ENCODE measurements at places on chromosomes 5 and 9.

GRCh38 chr5:63245271-63245670 lies 666.7 kb downstream of the LRRC70 start:
- no peak for DNase-seq

- no peak for DNase-seq
Observed at GRCh38 chr9:81083854-81084512, 605.4 kb downstream of the TLE1 start.

GRCh38 chr5:26791433-26791832 lies 247.0 kb downstream of the CDH9 start:
- no peak for DNase-seq

- DNase-seq = no peak
Observed at GRCh38 chr5:151255621-151256286, 2.8 kb downstream of the GM2A start.

DNA sequence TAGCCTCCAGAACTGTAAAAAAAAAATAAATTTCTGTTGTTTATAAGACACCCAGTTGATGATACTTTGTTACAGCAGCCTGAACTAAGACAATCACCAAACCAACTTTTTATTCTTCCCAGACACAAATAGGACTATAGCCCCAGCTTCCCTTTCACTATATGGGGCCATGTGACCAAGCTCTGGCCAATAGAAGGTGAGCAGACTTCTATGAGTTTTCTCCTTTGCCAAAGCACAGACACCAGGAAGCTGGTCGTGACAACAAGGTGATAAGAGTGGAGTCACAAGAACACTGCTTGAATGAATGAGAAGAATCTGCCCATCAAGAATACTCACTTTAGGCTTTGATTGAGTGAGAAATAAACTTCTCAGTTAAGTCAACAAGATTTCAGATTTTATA lies 217.7 kb downstream of the DEPDC1B start:
- no peak for DNase-seq

GRCh38 chr5:32833127-32833526 lies 122.0 kb downstream of the NPR3 start:
- no peak for DNase-seq

- no peak for DNase-seq
Observed at GRCh38 chr9:113215132-113215531, 5.9 kb downstream of the FKBP15 start.

DNA sequence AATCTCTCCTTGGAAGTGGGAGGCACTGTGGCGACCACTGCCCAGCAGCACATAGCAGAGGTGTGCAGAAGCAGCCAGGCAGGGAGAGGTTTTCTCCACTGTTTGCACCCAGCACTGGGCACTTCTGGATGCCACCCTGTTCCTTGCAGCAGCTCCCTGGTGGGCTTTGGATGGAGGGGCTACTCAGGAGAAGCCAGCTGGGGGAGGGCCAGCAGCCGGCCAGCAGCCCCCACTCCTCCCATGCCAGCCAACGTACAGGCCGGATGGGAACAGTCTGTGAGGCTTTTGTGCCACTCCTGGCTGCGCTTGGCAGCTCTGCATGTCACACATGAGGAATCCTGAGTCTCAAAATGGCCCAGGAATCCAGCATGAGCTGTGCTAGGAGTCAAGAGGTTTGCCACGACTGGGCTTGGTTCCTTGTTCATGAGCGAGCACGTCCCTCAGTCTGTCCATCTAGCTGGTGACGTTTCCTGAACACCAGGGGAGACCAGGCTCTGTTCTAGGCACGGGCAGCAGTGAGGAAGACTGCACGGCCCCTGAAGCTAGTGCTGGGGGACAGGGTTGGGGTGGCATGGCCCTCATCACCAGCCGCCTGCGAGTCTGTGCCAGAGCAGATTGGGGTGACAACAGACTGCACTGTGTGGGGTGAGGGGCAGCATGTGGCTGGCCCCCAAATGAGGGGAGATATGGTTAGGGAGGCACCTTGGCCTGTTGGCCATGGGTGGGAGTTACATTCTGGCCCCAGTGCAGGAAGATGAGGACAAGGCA lies 10.1 kb downstream of the PHF2 start:
- no peak for DNase-seq

DNA sequence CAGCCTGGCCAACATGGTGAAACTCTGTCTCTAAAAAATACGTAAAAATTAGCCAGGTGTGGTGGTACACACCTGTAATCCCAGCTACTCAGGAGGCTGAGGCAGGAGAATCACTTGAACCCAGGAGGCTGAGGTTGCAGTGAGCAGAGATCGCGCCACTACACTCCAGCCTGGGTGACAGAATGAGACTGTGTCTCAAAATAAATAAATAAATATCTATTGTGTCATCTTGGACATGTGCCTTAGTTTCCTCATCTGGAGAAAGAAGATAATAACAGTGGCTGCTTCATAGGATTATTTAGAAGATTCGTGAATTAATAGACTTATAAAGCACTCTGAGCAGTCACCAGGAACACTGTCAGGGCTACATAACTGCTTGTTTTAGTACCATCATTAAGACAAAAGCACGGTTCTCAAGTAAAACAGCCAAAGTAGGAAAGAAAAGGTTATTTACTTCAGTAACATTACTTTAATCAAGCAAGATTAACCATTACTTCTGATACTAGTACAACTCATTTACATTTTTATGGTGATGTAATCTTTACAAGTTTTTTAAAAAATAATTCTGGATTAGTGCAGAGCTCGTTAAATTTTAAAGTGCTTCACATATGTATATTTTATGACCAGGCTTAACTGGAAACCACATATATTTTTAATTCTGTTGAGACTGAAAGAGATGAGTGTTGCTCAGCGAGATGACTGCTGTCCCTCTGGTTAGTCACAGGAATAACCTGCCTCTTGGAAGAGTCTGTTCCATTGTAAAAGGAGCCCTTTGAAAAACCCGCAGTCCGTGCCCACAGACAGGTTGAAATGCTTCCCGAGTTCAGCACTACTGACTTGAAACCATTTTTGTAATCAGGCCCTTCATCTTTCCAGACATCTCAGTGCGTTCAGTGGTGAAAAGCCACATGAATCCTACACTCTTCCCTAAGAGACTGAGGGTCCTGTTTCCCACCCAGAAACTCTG lies 36.7 kb downstream of the ANKH start:
- no peak for DNase-seq

- DNase-seq = no peak
Observed at GRCh38 chr9:137055385-137056364, 1.8 kb upstream of the ENTPD2 start.

- DNase-seq = no peak
Observed at GRCh38 chr9:126020836-126021235, 273.7 kb downstream of the PBX3 start.

DNA sequence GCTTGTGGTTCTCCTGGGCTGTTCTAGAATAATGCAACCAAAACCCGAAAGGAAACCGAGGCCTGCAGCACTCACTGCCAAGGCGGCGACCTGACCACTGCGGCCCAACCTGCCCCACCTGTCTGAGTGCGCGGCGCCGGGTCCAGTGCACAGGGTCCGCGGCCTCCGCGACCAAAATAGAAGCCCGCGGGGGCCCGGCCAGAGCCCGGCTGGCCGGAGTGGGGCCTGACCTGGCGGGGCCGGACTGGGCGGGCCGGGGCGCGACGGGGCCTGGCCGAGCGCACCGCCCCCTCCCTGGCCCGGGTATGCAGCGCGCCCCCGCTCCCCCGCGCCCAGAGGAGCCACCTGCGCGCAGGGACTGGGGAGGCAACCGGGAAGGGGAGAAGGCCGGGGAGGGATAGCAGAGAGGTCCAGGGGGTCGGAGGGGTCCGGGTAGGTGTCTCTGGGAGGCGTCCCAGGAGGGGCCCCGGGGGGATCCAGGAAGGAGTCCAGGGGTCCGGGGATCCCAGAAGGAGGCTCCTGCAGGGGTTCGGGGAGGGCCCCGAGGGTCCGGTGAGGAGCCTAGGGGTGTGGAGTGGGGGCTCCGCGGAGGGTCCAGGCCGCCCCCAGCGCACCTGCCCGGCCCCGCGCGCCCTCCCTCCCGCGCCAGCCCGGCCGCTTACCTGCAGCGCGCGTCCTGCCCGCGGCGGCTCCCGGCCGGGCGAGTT lies 503 bp downstream of the SEMA4D start:
- no peak for DNase-seq

DNA sequence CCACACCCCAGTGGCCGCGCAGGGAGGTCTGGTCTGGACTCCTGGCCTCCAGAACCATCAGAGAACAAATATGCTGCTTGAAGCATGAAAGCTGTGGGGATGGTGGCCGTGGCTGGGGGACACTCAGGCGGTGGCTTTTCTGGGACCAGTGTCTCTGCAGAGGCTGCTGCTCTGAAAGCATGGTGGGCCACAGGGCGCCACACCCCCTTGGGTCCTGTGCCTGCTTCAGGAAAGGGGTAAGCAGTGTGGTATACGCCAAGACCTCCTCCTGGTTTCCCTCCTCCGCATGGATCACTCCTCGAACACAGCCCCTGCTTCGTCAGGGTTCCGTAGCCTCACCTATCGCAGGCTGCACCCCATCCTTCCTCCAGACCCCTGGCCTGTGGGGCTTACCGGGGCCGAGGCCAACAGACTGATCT lies 19.7 kb upstream of the TERT start:
- no peak for DNase-seq

DNA sequence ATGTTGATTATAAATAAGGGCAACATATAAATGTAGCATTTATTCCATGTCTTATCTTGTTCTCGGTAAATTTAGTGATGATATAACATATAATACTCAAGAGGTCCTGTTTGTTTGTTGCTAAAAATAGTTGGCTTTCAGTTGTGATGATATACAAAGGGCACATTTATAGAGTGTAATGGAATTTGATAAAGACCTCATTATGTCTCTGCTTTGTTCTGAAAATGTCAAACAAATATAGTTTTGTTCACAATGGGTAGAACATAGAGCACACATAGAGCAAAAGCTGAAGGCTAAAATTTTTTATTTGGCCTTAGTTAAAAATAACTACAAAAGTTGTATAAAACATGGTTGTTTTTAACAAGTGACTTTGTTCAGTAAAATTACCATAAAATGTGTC lies 477.1 kb upstream of the SMC2 start:
- DNase-seq = no peak

DNA sequence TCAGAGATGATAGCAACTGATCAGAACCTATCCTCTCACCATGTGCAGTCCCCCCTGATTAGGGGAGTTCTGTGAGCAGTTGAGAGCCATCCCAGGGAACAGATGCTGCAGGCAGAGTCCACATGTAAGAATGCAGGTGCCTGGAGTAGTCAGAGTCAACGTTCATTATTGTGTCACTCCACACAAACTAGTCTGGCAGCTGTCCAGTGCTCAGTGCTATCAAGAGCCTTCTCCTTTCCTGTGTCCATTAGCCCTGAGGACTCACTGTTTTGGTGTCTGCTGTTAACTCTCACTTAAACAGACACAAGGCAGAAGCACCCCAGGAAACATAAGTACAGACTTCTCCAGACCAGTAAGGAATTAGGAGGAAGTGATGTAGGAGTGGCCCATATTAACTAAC lies 2.5 kb downstream of the SH3TC2 start:
- no peak for DNase-seq

DNA sequence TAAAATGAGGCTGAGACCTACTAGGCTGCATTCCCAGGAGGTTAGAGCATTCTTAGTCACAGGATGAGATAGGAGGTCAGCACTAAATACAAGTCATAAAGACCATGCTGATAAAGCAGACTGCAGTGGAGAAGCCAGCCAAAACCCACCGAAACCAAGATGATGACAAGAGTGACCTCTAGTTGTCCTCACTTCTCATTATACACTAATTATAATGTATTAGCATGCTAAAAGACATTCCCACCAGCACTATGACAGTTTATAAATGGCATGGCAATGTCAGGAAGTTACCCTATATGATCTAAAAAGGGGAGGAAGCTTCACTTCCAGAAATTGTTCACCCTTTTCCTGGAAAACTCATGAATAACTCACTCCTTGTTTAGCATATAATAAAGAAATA lies 88.6 kb downstream of the PLPPR1 start:
- DNase-seq = no peak

DNA sequence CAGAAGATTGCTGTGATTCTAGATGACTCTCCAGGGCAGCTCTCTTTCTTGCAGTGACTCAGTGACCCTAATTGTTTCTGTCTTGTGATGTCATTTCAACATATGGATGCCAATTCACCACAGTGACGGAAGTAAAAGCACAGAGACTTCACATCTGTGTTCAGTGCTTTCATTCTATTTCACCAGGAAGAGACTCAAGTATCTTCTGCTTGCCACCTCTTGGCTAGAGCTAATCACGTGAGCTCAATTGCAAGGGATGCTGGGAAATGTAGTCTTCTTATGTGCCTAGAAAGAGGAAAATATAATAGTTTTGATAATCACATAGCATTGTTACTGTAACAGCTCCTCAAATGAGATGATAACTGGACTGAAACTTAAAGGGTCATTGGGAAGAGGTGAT lies 453.3 kb upstream of the KLF4 start:
- DNase-seq = no peak

DNA sequence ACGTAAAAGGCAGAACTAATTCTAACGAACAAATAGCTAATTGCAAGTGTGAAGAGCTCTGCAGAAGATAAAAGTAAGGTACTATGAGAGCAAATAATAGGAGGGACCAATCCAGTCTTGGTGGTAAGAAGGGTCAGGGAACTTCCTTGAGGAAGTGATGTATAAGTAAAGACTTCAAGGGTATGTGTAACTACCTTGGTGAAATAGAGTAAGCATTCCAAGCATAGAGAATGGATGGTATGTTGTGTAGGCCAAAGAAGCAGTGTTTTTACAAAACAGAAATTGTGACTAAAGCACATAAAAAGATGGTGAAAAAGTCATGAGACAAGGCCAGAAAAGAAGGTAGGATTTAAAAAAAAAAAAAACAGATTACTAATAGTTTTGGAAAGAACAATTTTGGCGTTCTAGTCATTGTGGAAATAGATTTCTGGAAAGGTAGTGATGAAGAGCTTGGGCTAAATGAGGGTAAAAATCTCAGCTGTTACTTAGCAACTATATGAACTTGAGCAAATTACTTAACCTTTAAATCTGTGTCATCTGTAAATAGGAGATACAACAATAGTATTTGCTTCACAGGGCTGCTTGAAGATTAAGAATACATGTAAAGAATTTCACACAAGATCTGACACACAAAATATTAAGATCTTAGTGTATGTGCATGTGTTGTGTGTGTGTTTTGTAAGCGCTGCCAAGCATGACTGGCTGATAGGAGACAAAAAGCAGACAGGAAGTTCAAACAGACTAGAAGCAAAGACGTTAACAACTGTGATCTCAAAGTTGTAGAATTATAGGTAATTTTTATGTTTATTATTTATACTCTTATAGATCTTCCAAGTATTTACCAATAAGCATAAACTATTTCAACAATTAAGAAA lies 73.5 kb downstream of the NR6A1 start:
- DNase-seq = no peak

Measured in activated CD4-positive, alpha-beta T cell treated with anti-CD3 and anti-CD28 coated beads for 4 hours (primary cell).